ENCODE measurements at places on chromosomes 7 and 10.

- DNase-seq: peak; percentile 75
These were observed at the start of gene GRM8 for GRCh38 chr7:127252778-127253280. GRM8 (minus strand) TSS chr7:127252941.

DNA sequence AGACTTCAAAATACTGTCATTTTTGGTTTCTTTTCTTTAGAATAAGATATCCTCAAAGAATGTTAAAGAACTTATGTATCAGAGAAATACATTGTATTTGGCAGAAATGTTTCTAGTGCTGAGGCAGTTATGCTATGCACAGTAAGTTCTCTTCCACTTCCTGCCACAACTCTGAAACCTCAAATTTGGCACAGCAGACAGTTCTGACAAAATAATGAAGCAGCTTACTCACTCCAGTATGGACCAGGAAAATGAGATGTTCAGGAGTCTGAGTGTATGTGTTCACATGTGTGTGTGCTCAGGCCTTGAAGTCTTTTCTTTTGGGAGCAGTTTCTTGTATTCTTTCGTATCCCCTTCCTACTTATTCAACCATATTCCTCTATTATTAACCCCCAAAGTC, 197.0 kb upstream of the AGK start:
- peak; percentile 31 for DNase-seq

DNA sequence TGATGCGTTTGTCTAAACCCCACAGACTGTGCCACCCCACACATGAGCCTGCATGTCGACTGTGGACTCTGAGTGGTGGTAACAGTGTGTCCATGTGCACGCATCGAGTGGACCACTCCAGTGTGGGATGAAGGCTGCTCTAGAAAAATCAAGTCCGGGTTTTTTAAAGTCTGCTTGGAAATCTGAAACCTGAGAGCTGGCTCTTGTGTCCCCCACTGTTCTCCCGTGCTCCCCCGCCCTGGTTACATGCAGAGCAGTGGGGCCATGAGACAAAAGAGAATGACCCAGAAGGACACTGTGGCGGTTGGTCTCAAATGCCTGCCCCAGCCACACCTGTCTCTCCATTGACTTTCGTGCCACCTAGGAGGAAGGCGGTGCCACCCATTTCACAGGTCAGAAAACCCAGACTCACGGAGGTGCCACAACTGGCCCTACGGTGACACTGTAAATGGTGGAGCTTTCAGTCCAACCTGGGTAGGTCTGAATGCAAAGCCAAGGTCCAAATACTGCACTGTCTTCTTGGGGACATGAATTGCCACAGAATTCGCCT, 27.3 kb upstream of the PWWP2B start:
- DNase-seq: no peak

- DNase-seq: no peak
These were observed 11.9 kb downstream of the PLAU start for GRCh38 chr10:73922864-73923133.

DNA sequence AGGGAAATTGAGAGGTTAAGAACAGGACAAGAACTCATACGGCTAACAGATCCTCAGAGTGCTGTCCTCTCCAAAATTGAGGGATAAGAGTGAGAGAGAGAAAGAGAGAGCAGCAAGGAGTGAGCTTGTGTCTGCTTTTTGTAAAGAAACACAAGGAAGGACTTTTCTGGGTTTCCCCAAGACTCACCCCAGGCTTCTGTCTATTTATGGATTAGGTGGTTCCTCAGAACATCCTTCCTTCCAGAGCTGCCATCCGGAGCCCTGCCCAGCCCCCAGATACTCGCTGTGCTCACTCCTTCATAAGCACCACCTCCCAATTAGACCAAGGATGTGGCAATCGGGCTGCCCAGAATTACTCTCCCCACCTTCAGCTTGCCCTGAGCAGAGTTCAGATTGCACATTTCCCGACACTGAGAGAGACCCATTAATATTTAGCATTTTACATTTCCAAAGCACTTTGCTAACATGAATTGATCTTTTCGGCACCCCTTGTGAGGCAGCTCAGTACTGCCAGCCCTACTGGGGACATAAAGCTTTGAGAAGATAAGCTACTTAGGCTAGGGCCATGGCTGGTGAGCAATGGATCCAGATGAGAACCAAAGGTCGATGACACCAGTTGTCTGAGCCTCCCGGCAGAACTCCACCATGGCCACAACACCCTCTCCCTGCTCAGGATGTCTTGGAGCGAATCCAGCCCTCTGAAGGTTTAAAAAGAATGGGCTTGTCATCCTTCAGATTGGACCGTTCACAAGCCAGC, 19.2 kb upstream of the R3HCC1L start:
- DNase-seq: no peak

- DNase-seq: no peak
These were observed 43.1 kb upstream of the ADRB1 start for GRCh38 chr10:114000457-114001010.

DNA sequence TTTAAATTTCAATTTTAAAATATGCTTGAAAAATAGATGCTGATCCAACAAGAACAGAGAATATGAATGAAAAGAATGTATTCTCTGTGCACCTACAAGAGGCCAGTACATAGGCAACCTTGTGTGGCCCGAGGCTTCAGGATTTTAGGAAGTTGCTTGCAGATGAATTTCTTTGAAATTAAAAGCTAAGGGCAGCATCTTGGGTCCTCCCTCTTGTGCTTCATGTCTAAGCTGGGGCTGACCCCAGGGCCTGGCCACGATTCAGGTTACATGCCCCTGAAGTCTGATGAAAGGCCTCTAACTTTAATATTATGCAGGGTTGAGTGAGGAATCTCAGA, 138.9 kb downstream of the BMPER start:
- no peak for DNase-seq

- DNase-seq: no peak
These were observed 181.7 kb downstream of the TCF7L2 start for GRCh38 chr10:113131613-113132261.

- DNase-seq: no peak
These were observed 38.2 kb downstream of the PRSS2 start for GRCh38 chr7:142808802-142809583.

DNA sequence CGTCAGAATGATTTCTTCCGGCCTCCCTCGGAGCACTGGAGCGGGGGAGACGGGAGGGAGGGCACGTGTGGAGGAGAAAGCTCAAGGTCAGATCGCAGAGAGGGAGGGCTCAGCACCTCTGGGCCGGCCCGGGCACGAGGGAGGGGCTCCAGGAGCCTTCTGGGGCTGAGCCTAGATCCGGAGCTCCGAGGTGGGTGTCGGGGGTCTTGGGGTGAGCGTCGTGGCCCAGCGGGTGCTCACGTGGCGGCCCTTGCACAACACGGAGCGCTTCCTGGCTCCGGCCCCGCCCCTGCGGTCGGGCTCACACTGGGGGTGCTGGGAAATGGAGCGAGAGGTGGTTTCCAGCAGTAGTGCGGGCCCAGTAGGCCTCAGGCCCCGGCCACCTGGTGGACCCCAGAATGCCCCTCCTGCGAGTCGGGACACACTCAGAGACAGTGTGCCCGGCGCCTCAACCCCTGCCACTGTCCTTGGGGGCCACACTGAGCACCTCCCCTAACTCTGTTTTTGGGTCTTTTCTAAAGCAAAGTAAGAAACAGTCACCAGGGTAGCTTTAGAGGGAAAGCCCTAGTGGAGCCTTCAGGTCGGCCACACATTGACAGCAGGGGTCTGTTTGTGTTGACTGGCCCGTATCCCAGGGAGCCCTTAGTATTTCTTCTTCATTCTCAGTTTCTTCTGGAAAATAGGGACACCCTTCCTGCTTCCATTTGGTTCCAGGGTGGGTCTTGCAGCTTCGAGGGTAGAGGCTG, 798 bp downstream of the PPIF start:
- no peak for DNase-seq

- DNase-seq: no peak
These were observed 160.9 kb upstream of the SLC13A1 start for GRCh38 chr7:123360631-123361030.

- DNase-seq: no peak
These were observed 357.5 kb upstream of the BMPER start for GRCh38 chr7:33547880-33548279.

DNA sequence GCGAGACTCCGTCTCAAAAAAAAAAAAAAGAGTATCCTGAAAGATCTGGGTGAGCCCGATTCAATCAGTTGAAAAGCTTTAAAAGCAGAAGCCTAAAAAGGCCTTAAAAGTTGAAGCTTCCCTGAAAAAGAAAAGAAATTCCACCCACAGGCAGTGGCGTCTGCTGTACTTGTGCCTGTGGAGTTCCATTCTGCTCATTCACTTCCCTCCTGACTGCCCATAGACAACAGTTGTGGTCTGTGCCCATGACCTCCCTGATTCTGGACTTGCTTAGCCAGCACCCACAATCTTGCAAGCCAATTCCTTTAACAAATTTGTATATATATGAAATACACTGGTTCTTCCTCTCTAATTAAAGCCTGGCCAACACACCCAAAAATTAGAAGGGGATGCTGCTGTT, 141.7 kb downstream of the DLG5 start:
- no peak for DNase-seq

DNA sequence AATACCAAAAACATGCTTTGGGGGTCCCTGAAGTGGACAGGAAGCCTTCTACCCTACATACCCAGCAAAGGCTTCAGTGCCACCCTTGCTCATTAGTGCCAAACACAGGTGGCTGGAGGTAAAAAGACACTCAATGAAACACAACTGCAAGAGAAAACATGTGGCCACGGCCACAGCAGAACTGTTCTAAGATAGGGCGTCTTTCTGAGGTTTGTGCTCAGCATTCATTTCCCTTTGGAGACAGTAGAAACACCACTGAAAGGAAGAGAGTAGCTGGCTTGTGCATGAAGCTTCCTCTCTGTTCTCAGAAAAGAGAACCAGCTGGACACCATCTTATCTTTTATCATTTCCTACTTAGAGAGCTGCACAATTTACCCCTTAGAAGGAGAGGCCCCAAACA, 143.0 kb downstream of the PLXNA4 start:
- no peak for DNase-seq

DNA sequence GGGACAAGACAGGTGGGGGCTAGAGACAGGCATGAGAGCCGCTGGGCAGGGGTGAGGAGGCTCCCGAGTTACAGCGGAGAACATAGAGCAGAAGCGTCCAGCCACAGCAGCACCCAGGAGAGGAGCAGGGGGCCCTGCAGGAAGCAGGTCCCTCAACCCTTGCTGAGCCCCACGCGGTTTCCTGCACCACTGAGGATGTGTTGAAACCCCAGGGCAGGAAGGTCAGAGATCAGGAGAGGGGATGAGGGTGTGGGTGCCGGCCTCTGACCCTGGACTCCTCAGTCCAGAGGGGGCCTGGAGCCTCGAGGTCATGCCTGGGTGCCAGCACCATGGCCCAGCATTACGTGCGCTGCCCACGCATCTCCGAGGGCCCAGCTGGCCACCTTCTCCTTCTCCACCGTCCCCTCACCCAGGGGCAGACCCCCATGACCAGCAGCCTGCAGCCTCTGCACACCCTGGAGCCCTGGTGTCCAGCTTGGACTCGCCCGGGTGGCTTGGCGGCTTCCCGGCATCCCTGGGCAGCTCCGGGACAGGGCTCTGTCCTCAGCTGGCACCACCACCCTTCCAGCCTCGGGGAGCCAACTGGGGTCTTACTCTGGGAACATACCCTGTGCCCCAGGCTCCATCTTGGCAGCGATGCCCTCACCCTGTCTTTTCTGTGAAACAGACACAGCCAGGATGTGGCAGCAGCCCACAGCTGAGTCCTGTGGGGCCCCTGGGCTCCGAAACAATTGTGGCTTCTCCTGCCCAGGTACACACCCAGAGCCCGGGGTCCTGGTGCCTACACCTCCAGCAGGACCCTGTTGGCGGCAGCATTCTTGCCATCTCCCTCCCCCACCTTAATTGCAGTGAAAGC, 52.0 kb downstream of the STK32C start:
- no peak for DNase-seq

- no peak for DNase-seq
These were observed at the start of gene ADAM12 for GRCh38 chr10:126387931-126388911. ADAM12 (minus strand) TSS chr10:126388477; CDS start chr10:126388145, 332 bp downstream.

DNA sequence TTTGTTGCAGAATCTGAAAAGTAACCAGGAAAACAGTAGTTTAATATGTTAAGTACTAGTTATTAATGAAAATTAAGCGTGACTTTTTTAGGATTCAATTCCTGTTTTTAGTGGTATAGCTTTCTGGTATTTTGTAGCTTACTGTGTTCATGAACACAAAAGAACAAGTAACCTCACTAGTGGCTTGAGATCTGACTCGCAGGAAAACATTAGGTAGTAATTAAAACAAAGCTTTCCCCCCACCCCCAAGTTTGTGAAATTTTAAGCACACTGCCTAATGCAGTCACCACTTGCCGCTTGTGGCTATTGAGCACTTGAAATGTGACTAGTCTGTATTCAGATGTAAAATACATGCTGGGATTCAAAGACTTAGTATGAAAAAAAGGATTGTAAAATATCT, 102.5 kb upstream of the RPA3 start:
- DNase-seq: peak; percentile 64

GRCh38 chr10:11658801-11659368, 47.4 kb upstream of the USP6NL start:
- DNase-seq: no peak

- DNase-seq: no peak
These were observed 164.7 kb upstream of the PLXDC2 start for GRCh38 chr10:19651549-19651948.

DNA sequence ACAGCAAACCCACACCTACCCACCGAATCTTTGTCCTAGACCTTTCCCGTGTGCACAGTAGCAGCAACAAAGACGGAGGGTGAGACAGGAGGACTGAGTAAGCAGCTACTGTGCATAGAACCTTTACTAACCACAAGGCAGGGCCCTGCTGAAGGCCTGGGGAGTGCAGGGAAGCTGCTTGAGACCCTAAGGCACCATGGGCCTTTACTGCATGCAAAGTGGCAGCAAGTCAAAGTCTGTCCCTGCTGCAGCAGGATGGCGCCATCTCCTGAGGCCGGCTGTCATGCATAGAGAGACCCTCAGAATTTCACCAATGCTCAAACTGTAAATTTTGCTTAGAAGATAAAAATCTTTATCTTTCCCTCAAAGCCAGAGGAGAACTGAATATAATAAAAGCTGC, 610.5 kb downstream of the ACTR3B start:
- no peak for DNase-seq

GRCh38 chr7:128135515-128136214, 104.4 kb upstream of the LRRC4 start:
- peak; percentile 60 for DNase-seq

- no peak for DNase-seq
These were observed 11.7 kb upstream of the PRDX3 start for GRCh38 chr10:119190353-119190752.

DNA sequence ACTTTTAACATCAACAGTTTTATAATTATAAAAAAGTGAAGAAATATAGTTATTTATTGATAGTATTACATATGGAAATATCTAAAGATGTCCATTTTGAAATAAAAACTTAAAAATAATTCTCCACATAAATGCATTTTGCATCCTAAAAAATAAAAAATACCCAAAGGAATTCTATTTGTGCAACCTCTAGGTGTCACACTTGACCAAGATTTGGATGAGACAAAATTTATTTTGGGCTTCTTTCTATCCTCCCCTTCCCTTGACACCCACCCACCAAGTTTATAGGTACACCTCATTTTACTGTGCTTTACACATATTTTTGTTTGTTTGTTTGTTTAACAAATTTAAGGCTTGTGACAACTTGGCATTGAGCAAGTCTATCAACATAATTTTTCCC, 3.3 kb upstream of the THSD7A start:
- no peak for DNase-seq

GRCh38 chr7:38656968-38657367, 25.8 kb upstream of the AMPH start:
- no peak for DNase-seq

All from DMS79 treated with DMSO at 0.1 percent for 48 hours (cell line).